ENCODE measurements at places on chromosomes 3 and 15.

DNA sequence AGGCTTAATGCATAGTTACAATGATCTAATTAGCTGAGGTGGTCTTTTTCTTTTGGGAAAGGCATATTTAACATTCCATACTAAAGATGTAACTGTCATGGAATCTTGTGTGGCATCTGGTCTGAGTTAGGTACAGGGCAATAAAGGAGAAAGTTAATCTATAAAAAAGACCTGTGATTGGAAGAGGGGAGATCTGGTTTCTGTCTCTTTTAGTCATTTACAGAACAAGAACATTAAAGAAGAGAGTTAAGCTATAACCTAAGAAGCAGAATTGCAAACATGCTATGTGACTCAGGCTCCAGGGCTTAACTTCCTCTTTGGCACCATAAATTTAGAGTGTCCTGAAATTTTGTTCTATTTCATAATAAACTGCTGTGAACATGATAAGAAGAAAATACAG is 47.2 kb upstream of the MME start:
- DNase-seq: peak; percentile 9

GRCh38 chr15:99844150-99844549 is 110.9 kb upstream of the LYSMD4 start:
- no peak for DNase-seq

- no peak for DNase-seq
These were observed 600.8 kb upstream of the ZNF385D start for GRCh38 chr3:22351806-22352205.

GRCh38 chr3:179179979-179180759 is 32.0 kb downstream of the PIK3CA start:
- DNase-seq: peak; percentile 36

DNA sequence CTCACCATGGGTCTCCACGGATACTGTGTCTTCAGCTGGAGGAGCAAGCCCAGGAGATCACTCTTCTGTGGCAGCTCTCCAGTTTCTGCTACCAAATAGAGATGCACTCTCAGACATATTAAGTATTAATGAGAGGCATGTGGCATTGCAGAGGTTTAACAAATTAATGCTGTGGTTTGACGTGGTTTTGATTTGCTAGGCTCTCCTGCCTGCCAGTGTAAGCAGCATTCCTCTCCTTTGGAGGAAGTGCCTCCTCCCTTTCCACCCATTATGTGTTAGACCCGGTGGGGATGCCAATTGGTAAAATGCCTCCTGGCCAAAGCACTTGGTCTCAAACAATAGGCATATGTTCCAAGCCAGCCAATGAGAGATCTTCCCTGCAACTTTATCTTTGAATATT is 124.8 kb downstream of the MYLK start:
- DNase-seq: no peak

GRCh38 chr3:32132706-32133105 is 26.3 kb downstream of the GPD1L start:
- no peak for DNase-seq

GRCh38 chr3:168476360-168476980 is 380.7 kb upstream of the GOLIM4 start:
- DNase-seq: no peak

DNA sequence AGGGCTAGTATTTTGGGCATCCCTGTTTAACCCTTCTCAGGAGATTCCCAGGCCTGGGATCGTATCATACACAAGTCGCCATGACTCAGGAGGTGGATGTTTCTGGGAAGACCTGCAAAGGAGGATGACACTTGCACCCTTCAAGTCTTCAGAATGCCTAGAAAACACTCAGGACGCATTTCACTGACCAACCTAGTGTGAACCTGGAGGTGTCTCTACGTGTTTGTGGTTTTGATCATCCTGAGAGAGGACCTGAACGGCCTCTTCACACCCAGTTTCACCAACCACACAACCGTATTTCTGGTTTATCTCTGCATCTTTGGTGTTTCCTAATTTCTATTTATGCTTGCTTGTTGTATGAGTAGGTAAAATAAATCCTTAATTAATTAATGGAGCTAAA is 2.8 kb upstream of the CLDND1 start:
- DNase-seq: no peak

DNA sequence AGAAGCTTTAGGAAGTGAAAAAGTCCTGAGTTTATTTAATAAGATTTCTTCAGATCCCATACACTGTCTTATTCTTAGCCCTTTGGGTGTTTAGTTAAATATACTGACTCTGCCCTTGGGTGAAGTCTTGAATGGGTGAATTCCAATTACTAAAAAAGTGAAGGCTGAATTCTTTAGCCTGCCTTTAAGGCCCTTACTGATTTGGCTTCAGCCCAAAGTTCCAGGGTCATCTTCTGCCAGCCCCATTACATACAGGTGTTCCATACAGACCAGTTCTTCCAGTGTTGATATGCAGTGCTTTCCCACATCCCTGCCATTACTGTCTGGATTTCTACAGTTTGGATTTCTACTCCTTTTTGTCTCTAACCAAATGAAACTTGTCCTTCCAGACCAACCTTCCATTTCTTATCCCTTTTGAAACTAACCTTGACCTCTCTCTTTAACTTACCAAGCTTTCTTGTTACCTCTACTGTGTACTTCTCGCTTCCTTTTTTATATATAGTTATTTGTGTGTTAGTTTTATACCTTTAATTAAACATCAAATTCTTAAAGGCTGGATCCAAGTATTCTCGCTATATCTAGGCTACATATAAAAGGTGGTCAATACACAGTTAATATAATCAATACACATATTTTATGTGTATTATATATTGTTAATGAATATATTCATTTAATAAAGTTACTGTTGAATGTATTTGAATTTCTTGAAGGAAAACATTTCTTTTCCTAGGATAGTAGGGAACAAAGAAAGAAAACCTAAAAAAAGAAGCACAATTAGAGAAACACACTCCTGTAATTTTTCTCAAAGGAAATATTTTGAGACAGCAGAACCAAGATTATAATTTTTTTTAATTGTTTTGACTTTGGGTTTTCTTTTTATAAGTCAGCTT is 15.0 kb downstream of the MBNL1 start:
- DNase-seq: no peak

- peak; percentile 68 for DNase-seq
These were observed 132.5 kb upstream of the THBS1 start for GRCh38 chr15:39448409-39448808.

DNA sequence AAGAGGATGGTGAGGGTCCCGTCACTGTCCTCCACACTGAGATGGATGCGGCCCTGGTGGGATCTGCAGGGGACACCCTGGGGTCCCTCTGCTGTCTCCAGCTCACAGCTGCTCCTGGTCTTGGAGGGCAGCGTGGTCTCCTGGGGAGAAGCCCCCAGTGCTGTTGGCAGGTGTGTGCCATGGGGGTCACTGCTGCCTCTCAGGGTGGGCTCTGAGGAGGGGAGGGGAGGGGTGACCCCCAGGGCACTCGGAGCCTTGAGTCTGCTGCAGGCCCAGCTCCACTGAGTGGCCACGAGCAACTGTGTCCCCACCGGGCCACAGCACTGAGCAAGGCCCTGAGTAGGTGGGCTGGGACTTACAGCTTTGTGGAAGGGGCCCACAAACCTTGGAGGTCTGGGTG is 34.7 kb downstream of the KLHL25 start:
- no peak for DNase-seq

GRCh38 chr3:52844290-52844975 is 9.6 kb upstream of the MUSTN1 start:
- no peak for DNase-seq

DNA sequence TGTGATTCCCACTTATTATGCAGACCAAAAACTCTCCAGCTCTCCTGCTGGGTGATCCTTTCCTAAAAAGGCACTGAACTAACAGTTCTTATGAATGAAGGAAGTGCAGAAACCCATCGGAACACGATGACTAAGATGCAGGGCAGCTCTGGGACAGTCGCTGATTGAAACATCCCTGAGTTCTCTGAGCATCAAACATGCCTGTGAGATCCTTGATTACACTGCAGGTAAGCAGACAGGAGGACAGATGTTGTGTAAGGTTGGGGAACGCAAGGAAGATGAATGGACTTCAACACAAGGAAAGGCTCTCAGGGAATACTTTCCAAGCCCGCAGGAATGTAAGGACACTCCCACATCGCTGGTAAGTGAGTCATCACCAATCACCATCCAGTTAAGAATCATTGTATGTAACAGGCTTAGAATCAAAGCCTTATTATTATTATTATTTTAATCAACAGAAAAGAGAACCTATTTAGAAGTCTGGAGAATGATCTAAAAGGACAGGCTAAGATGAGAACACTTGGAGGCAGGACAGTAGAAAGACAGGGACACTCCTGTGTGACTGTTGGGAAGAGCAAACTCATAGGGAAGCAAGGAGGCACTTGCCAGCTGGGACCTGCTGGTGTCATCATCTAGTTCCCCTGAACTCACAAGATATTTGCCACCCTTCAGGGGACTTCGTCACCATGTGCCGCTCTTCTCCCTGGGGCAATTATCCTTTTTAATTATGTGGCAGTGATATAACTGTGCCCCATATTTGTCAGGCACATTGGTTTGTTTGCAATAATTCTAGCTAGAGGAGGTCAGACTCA is 26.0 kb downstream of the TMEM158 start:
- DNase-seq: no peak

GRCh38 chr3:150803440-150803985 is 40.5 kb upstream of the SIAH2 start:
- DNase-seq: no peak

DNA sequence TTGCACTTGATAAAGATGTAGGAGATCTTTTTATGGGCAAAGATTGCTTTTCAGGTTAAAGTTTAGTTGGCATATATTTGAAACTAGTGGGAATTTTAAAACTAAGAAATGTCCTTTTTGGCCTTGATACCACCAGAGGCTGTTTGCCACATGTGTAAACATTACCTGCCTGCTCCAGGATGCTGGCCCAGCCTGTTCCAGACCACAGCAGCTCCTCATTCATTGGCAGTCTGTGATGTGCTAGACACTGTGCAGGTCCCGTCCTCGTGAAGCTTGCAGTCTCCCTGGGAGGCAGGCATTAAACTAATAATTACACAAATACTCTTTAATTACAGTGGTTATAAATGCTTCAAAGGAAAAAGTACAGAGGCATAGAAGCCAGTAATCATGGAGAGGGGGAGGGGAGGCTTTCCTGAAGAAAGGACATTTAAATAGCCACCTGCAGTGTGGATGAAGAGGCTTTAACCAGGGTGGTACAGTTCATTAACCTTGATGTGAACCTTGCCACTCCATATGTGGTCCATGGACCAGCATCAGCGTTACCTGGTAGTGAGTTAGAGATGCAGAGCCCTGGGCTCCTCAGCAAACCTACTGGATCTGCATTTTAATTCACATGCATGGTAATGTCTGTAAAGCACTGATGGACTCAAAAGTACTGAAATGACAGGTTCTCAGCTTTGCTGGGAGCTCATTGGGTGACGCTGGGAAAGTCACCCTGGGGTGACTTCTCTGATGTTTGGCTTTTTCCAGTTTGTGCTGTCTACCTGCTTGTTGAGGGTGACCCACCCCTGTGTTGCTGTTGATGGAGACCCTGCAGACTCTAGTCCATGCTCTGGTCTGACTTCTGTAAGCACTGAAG is 5.3 kb downstream of the ZNF710 start:
- no peak for DNase-seq

- no peak for DNase-seq
These were observed 46.6 kb downstream of the DPPA2 start for GRCh38 chr3:109269577-109270275.

DNA sequence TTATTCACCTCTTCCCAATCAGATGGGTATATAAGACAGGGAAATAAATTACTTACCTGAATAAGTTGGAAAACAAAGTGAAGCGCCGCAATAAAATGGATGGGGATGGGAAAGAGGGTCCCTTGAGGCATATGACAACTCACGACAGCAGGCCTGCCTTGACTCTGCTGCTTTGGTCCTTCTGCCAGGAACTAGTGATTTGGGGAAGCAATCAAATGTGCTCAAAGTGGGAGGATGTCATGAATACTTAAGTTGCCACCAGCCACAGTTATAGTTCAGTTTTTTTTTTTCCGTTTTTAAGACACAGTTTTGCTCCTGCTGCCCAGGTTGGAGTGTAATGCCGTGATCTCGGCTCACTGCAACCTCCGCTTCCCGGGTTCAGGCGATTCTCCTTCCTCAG is 4.6 kb downstream of the PARL start:
- no peak for DNase-seq

GRCh38 chr3:154885418-154885817 is 194.7 kb upstream of the MME start:
- DNase-seq: no peak

DNA sequence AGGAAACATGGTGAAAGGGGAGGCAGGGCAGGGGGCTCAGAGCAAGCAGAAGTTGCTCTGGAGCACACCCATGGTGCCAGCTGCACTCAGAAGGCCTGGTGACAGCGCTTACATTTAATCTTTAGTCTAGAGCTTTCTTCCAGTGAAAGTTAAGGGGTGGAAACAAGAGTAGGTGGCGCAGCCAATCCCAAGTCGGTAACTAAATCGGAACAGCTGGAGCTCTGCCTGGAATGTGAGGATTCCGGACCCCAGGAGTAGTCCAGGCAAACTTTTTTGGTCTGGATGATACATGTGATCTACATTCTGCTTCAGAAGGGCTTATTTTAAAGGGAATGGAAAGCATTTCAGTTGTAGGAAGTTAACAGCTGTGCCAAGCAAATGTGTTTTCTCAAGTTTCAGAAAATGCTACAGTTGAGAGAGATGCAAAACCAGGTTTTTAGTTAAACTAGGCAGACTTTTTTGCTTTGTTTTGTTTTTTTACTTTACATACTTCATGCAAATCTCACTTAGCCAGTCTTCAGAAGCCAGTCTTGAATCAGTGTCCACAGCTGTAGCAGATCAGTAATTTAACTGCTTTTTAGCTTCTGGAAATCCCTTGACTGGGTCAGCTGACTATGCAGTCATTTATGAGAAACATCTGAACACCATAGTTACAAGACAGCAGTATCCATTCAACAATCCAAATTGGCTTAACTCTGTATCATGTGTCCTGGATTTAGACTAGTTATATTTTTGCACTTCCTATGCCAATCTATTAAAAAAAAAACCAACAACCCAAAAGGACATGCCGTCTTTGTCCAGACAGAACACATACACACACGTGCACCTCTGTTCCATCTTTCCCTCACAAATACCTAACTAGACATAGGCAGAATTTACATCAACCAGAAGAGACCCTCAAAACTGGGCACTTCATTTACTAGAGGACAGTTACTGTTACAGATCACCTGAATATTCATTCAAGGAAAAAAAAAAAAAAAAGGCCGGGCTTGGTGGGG is 33.2 kb downstream of the ZNF106 start:
- peak; percentile 99 for DNase-seq

GRCh38 chr15:20367093-20367492 is 174.5 kb downstream of the GOLGA6L6 start:
- no peak for DNase-seq

DNA sequence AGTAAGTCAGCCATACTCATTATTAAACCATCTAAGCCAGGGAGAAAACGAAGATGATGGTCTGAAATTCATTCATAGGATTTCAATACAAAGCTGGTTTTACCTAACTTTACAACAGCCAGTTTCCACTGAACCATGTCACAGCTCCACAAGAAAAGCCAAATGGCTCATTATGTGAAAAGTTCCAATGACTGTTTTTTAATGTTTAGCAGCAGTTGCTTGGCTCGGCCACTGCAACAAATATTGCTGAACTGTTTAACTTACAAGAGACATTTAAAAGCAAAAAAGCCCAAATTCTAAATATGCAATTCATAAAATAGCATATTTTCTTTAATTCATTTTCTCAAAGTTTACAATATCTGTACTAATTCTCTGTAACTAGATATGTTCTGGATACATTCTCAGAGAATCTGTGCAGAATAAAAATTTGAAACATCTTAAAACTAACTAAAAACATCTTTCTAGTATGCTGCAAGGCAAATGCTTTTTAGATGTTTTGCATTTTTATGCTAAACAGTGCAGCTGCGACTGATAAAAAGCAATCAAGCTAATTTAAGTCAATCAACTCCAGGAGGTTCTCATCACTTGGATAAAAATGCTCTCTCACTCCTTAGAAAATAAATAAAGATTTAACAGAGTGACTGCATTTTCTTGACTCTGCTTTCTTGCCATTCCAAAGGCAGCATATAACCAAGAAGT is 356.5 kb downstream of the ERC2 start:
- DNase-seq: peak; percentile 80
